Esophagus squamous epithelium (tissue), 5 donors: ENCODE measurements at places on chromosomes 1 and 21. TPM values are rescaled to one million over a fixed set of nuclear protein-coding genes. Genes with fewer than 3 reads are reported as not detected.

DRAXIN gene
- total RNA-seq: not detected

CSMD2 gene
- under 0.01 TPM for total RNA-seq

PLA2G5 gene
- total RNA-seq: 6.7 TPM

DNA sequence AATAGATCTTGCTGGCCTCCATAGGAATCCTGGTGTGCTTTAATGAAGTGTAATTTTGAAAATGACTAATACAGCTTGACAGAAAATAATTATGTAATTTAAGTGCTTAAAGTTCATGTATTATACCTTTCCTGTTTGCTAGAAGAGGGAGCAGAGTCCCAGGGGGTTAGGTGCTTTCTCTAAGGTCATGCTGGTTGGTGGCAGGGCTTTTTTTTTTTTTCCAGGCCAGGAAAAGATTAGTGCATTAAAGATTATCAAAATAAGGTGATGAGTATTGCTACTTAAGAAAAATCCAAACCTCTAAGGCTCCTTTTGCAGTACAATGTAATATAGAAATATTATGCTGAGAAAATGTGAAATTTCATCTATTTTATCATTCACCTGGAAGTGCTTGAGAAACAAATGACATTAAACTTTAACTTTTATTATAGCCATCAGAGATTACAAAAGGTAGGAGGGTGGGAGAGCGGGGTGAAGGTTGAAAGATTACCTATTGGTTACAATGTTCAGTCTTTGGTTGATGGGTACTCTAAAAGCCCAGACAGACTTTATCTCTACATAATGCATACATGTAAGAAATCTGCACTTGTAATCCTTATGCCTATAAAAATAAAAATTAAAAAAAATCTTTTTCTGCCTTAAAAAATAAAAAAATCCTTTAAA, 110.8 kb downstream of the RABGAP1L start:
- no peaks in the 10 kb centered on the region for H3K4me1 ChIP-seq
- H3K27ac ChIP-seq: no peak overlapping the region
- no peaks in the 10 kb centered on the region for H3K27me3 ChIP-seq
- H3K36me3 ChIP-seq: no peaks in the 10 kb centered on the region

DNA sequence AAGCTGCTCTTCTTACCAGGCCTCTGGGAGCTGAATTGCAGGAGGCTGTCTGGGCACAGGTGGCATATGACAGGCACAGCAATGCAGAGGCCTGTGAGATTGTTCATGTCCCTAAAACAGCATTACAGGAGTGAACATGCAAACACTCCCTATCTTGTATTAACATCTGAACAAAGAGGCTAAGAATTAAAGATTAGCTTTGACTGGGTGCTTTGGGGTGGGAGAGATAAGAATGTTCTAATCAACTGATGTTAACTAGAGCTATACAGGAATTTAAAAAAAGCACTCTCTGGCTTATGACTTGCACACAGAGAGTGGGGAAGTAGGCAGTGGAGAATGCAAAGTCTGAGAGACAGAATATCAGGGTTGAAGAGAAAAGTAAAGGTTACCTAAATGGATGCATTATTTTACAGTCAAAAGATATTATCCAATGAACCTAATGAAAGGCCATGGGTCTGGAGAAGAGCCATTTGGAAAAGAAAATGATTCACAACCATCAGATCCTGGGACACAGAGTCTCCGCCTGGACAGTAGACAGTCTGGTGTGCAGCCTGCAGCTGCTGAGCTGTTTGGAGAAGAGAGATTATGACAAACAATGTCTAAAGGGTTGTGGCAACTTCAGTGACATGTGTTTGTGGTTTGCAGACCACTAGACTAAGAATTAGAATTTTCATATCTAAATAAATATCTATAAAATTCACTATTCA, 20.2 kb downstream of the DPT start:
- no peaks in the 10 kb centered on the region for H3K36me3 ChIP-seq
- H3K27me3 ChIP-seq: no peaks in the 10 kb centered on the region
- H3K27ac ChIP-seq: peak overlapping the region; percentile 19
- peaks cover 6% of the 10 kb centered on the region for H3K4me1 ChIP-seq
- DNase-seq: no peak

GRCh38 chr1:172486805-172487454, 43.1 kb upstream of the PIGC start:
- no peak overlapping the region for H3K27ac ChIP-seq
- H3K4me1 ChIP-seq: no peaks in the 10 kb centered on the region
- no peak overlapping the region for H3K4me3 ChIP-seq
- no peaks in the 10 kb centered on the region for H3K27me3 ChIP-seq
- DNase-seq: no peak
- no peaks in the 10 kb centered on the region for H3K36me3 ChIP-seq

- H3K27ac ChIP-seq: no peak overlapping the region
- no peaks in the 10 kb centered on the region for H3K27me3 ChIP-seq
- H3K4me1 ChIP-seq: no peaks in the 10 kb centered on the region
- H3K4me3 ChIP-seq: no peak overlapping the region
Observed at GRCh38 chr1:169924829-169925228, 31.1 kb upstream of the SCYL3 start.

DNA sequence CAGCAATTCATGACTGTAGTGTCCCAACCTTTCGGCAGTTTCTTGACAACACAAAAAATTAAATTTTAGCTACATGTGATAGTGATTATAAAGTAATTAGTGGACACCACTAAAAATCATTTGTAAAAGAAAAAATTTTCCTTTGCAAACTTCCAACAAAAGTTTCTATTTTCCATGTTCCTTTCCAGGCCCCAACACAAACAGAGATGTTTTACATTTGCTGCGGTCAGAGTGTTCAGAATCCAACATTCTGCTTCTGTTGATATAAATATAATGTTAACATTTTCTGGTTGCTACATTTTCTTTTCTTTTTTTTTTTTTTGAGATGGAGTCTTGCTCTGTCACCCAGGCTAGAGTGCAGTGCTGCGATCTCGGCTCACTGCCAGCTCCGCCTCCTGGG, 54.9 kb upstream of the WLS start:
- H3K27ac ChIP-seq: no peak overlapping the region
- H3K27me3 ChIP-seq: no peaks in the 10 kb centered on the region
- no peak overlapping the region for H3K4me3 ChIP-seq
- H3K4me1 ChIP-seq: no peaks in the 10 kb centered on the region
- H3K36me3 ChIP-seq: no peaks in the 10 kb centered on the region

DNA sequence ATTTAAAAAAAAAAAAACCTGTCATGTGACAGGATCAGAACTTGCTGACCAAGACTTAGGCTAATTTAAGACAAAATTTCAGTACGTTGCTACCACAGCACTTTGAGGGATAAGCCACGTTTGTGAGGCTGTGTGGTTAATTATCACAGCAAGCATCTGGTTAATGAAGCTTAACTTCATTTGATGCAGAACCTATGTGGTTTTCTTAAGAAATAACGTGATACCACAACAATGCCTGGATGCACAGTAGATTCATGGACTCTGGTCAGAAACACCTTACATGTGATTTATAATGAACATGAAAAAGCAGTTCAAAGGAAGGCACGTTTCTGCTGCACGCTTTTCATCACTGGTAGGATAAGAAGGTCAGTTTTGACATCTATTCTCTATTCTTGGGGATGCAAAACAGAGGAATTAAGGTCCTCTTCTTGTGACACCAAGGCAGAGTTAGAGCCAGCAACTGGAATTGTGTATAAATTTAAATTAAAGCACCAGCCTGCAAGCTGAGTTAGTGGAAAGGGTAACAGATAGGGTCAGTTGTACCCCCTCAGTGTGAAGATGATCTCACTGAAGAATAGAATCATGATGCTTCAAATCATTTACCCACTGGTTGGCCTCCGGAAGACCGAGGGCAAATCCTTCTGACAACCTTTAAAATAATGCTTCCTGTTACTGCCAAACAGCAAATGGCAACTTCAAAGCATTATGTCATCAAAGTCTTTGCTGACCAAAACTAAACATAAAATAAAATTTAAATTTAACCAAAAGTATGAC, 6.0 kb upstream of the KRTAP8-1 start:
- no peaks in the 10 kb centered on the region for H3K36me3 ChIP-seq
- H3K4me1 ChIP-seq: no peaks in the 10 kb centered on the region
- no peak overlapping the region for H3K4me3 ChIP-seq
- H3K27me3 ChIP-seq: no peaks in the 10 kb centered on the region

DNA sequence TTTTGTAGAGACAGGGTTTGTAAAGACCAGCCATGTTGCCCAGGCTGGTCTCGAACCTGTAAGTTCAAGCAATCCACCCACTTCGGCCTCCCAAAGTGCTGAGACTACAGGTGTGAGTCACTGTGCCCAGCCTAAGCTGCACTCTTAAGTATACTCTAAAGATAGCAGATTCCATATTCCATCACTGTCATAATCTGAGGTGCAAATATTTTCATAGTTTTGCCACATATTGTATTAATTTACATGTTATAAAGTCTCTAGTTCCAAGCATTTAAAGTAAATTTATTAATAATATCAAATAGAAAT, 121.3 kb downstream of the HFM1 start:
- H3K4me3 ChIP-seq: no peak overlapping the region
- no peak overlapping the region for H3K27ac ChIP-seq
- no peaks in the 10 kb centered on the region for H3K36me3 ChIP-seq
- no peak for DNase-seq

DNA sequence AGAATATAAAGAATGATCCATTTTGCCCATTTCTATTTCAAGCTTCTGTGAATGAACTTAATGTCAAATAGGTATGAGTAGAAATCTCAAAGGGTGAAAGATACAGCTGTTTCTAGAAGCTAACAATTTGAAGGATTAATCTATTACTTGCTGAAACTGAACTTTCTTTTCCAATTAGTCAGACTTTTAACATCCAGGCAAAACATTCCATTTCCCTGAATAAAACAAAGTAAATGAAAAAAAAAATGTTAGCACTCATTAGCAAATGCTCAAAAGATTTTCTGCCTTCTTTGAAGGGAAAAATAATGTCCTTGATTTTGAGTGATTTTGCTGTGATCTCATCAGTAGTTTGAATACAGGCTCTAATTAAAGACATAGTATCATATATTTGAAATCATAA, 447.6 kb upstream of the PRMT6 start:
- H3K4me1 ChIP-seq: no peaks in the 10 kb centered on the region
- H3K27me3 ChIP-seq: no peaks in the 10 kb centered on the region
- H3K4me3 ChIP-seq: no peak overlapping the region
- no peak for DNase-seq
- no peaks in the 10 kb centered on the region for H3K36me3 ChIP-seq

DNA sequence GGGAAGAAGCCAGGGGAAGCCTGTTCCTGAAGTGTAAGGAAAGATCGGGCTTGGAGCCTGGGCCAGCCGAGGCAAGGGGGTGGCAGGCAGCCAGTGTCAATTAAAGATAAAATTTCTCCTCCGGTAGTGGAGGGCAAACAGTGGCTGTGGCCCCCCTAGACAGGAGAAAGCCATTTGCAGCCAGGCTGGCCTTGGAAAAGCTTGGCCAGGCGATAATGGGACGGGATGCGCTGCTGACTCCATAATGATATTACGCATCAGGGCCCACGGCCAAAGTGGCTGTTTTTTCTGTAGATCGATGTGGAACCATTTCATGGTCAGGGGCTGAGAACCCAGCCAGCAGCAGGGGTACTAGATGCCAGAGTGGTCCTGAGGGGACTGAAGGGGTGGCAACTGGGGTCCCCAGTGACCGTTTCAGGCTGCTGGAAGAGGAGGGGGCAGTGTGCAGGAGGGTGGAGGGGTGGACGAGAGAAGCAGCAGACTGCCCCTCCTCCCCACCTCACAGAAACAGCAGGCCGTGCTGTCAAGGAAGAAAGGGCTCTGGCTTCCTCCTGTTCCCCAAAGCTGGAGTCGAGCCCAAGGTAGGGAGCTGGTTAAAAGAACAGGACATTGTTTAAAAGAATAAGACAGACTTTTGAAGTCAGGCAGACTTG, 25.2 kb downstream of the KCNC4 start:
- H3K4me3 ChIP-seq: no peak overlapping the region
- no peak for DNase-seq
- peaks cover 33% of the 10 kb centered on the region for H3K4me1 ChIP-seq
- peaks cover 8% of the 10 kb centered on the region for H3K36me3 ChIP-seq
- H3K27me3 ChIP-seq: no peaks in the 10 kb centered on the region

DNA sequence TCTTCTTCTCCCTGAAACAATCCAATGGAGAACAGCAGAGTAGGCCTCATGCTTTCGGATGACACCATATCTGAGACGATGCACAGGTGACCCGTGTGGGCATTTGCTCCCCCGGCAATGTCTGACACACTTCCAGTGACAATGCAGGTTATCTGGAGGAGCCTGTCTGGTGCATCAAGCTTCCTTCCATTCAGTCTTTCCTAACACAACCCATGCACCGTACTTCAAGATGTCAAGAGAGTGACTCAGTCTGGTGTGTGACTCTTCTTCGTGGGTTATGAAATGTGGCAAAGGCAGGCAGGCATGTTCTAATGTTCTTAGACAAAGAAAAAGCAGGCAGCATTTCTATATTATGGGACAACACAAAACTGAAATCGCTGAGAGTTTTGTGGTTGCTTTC, 159.1 kb downstream of the EDEM3 start:
- no peak for DNase-seq
- no peak overlapping the region for H3K4me3 ChIP-seq
- H3K27ac ChIP-seq: no peak overlapping the region
- H3K36me3 ChIP-seq: no peaks in the 10 kb centered on the region
- H3K27me3 ChIP-seq: no peaks in the 10 kb centered on the region
- peaks cover 8% of the 10 kb centered on the region for H3K4me1 ChIP-seq

GRCh38 chr21:17441370-17441769, 71.5 kb upstream of the CXADR start:
- H3K36me3 ChIP-seq: no peaks in the 10 kb centered on the region
- peak overlapping the region; percentile 38 for H3K27ac ChIP-seq
- H3K27me3 ChIP-seq: no peaks in the 10 kb centered on the region
- no peak for DNase-seq
- H3K4me1 ChIP-seq: peaks cover 5% of the 10 kb centered on the region

DNA sequence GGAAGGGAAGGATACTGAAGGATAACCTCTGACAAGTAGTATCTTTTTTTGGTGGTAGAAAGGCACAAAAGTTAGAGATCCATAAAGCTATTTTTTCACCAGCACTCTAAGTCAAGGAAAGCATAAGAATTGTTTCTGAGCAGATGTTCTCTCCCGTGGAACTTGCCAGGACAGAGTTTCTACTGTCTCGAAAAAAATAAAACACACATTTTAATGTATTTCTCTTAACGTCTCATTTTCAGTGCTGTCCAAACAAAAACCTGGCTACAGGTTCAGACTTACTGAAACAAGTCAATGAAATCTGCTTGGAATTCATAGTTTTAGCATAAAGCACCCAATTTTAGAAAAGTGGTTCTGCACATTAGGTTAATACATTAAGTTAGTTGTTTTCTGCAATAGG, 338.3 kb downstream of the LTN1 start:
- H3K4me1 ChIP-seq: peaks cover 10% of the 10 kb centered on the region
- no peak overlapping the region for H3K4me3 ChIP-seq
- no peak for DNase-seq
- no peaks in the 10 kb centered on the region for H3K36me3 ChIP-seq
- H3K27me3 ChIP-seq: no peaks in the 10 kb centered on the region

- no peak for DNase-seq
- peak overlapping the region; percentile 93 for H3K27ac ChIP-seq
- no peaks in the 10 kb centered on the region for H3K36me3 ChIP-seq
- H3K4me1 ChIP-seq: peaks cover 100% of the 10 kb centered on the region
Observed at GRCh38 chr1:43547538-43548072, 16.9 kb downstream of the PTPRF start.
